ENCODE measurements at places on chromosomes 13 and 19.

GRCh38 chr19:2274931-2275535 is 6.9 kb downstream of the PEAK3 start:
- peak; percentile 71 for DNase-seq

- DNase-seq: no peak
Observed at GRCh38 chr19:55704494-55705245, 29.6 kb downstream of the EPN1 start.

DNA sequence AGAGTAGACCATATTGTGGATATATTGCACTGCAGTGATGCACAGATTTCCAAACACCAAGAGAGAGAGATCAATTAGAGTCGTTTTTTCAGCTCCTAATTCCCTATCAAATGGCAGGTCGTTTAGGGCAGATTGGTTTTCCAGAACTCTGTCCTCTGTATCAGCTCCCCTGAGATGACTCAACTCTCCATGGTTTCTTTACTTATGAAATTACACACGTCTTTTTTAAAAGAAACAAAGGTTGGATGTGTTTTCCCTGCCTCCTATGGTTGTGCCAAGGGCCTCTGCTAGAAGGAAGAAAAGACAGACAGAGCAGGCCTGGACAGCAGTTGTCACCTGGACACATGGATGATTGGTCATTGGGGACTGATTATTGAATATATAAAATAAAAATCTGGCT is 478.1 kb upstream of the NBEA start:
- DNase-seq: no peak

- DNase-seq: no peak
Observed at GRCh38 chr19:17185590-17185989, 29.6 kb upstream of the USE1 start.

DNA sequence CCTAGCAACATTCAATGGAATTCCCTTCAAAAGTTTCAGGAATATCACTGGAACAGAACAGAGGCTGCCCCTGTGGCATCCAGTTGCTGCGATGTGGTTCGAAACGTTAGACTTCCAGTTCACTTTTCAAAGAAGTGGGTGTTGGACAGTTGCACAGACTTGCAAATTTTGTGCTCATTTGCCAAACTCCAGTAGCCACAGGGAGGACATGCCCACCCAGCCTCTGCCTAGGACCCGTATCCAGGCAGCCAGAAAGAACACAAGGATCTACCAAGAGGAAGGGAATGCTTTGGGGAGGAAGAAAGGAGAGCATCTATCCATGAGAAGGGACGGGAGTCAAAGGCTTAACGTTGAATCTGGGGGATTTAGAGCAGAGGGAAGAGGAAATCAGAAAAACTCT is at the start of gene METTL21C:
Gene METTL21C (minus strand): TSS at position 108 of the 400 bp plus-strand sequence. CDS start 546 bp downstream, outside the sequence.
- no peak for DNase-seq

- DNase-seq: peak; percentile 55
Observed at GRCh38 chr13:27264181-27264580, 6.4 kb upstream of the RASL11A start.

DNA sequence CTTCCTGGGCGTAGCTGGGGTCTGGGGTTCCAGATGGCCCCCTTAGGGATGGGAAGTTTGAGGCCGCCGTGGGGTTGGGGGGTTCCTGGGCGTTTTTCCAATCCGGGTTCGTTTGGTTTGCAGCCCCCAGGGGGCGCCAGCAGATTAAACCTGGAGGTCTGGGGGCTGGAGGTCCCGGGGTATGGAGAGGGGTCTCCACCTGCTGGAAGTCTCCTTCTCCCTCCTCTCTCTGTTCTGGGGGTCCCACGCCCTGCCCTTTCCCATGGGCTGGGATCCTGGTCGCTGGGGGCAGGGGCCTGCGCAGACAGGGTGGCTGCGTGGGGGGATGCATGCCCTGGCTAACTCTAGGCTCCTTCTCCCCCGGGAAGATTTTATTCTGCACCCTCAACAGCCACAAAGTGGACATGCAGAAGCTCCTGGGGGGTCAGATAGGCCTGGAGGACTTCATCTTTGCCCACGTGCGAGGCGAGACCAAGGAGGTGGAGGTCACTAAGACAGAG is 899 bp downstream of the GIPC3 start:
- DNase-seq: no peak

DNA sequence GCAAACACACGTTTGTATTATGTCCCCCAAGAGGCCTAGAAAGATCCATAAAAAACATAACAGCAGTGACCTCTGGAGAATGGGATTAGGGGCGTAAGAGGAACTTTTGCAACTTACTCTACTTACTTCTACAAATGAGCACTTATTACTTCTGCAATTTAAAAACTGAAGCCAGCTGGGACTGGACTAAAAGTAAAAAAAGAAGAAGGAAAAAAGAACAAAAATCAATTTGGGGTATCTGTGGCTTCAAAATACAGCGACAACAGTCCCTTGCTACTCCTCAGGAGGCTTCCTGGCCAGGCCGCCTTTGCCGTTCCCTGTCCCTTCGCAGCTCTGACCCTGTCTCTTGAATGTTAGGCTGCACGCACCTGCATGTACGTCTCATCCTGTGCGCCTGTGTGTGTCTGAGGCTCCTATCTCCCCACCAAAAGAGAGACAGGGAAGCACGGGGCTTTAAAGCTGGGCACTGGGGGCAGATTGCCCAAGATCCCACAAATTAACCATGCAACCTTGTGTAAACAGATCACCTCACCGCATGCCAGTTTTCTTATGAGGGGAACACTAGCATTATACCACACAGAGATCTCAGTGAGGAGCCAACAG is 12.1 kb upstream of the FKRP start:
- no peak for DNase-seq

- no peak for DNase-seq
Observed at GRCh38 chr13:94886191-94886590, 173.8 kb upstream of the SOX21 start.

GRCh38 chr19:43372462-43372861 is 19.0 kb downstream of the CD177 start:
- DNase-seq: no peak

DNA sequence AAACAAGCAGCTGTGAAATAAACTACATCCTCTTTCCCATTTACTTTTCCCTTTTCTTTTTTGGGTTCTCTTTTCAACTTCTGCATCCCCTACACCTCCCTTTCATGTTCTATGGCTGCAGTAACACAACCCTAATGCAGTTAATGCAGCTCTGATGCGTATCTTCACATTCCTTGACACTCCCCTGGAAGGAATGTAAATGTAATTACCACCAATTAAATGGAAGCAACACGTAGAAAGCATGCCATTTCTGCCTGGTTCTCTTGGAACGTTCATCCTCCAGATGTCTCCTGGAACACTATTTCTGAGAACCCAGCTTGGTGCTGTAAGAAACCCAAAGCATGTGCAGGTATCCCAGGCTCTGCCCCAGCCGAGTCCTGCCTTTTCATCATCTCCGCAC is 166.8 kb upstream of the FREM2 start:
- no peak for DNase-seq

DNA sequence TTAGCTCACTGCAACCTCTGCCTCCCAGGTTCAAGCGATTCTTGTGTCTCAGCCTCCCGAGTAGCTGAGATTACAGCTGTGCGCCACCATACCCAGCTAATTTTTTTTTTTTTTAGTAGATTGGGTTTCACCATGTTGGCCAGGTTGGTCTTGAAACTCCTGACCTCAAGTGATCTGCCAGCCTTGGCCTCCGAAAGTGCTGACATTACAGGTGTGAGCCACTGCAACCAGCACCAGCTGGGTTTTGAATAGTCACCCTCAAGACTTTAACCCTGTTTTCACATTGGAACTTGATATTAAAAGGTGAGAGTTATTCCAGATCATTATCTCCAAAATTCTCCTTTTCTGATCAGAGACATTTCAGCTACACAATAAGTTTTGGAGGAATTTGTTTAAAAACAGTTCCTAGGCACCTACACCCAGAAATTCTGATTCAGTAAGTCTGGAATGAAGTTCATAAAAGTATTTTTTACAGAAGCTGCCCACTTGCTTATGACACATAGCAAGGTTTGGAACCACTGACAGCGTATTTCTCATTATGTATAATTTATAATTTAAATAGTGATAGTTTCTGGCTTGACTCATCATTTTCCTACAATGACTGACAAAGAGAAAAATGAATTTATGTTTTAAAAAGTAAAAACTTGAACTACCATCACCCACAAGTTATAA is 417.3 kb downstream of the DIAPH3 start:
- DNase-seq: no peak

DNA sequence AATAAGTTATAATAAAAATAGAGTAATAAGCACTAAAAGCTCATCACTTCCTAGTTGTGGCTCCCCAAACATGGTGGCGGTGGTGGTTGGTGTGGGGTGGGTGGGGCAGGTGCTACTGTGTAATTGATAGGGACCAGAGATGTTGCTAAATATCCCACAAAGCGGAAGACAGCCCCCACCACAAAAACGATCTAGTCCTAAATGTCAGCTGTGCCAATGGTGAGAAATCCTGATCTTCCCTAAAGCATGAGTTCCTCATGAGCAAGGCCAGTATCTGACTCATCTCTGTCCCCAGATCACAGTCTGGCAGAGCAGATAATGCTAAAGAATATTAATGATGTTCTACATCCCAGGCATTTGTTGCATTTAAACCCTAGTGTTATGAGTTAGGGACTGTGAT is 1.9 kb upstream of the EDDM13 start:
- DNase-seq: no peak

DNA sequence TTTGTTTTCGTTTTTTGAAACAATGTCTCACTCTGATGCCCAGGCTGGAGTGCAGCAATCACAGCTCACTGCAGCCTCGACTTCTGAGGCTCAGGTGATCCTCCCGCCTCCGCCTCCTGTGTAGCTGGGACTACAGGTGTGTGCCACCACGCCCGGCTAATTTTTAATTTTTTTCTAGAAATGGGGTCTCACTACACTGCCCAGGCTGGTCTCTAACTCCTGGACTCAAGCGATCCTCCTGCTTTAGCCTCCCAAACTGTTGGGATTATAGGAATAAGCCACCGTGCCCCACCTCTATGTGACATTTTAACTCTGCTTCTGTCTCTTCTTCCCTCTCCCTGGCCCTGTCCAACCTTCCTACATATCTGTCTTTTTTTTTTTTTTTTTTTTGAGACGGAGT is 5.1 kb downstream of the ATP1A3 start:
- DNase-seq: peak; percentile 21

GRCh38 chr13:55583953-55584593 is 1556.6 kb upstream of the PRR20A start:
- no peak for DNase-seq

All from left lung (tissue), 14 donors.